ENCODE measurements at places on chromosomes 4 and X.

- DNase-seq = peak; percentile 8
These were observed 27.2 kb downstream of the HTR2C start for GRCh38 chrX:114611018-114611619.

DNA sequence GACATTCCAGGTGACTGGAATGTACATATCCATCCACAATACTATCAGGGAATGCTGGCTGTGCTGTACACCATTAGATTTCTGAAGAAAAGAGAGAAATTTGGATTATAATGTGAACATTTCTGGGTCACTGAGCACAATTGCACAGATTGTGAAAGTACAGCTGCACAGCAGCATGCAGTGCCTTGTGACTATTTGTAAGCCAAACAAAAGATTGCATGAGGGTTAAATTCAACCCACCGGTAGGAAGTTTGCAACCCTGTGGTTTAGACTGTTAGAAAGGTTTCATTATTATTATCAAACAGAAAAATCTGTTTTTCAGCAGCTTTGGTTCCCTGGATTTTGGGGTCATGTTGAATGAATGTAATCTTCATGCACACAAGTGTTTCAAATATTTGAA, 24.5 kb downstream of the DDIT4L start:
- DNase-seq = no peak

DNA sequence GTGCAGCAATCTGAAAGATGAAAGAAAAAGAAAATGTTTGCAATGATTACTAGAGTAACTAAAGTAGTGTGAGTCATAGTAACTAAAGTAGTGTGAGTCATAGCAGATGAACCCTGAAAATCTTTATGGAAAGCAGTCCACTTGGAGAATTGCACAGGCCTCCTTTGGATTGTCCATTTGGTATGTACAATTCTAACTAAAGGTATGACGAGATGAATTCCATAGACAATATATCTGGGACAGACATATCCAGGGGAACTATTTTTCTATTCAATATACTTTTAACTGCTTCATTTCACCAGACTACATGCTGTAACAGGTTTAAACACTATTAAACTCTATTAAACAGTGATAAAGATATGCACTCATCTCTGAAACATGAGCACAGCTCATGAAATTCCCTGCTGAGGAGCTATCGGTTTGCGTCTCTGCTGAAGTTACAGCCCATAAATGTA, 798.7 kb downstream of the PCDH7 start:
- peak; percentile 46 for DNase-seq

- DNase-seq = no peak
These were observed 244.5 kb upstream of the PITX2 start for GRCh38 chr4:110867251-110867960.

- no peak for DNase-seq
These were observed 253.4 kb upstream of the CASK start for GRCh38 chrX:42176789-42177188.

DNA sequence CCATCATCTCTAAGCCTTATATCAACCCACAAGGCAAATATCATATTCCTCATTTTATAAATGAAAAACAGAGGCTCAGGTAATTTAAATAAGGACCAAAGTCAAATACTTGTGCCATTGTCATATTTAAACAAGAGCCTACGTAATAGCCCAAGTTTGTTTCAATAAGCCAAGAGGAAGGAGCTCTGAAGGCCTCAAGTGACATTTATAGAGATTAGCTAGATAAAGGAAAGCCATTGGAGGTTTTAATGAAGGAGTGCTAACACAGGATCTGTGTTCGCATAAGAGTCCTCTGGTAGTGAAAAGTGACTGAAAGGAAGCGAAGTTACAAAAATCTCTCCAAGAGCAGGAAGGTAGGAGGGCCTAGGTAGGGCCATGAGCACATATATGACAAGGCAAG, 384.9 kb upstream of the NOCT start:
- no peak for DNase-seq

- DNase-seq = no peak
These were observed 51.5 kb downstream of the SEL1L3 start for GRCh38 chr4:25811374-25811690.

DNA sequence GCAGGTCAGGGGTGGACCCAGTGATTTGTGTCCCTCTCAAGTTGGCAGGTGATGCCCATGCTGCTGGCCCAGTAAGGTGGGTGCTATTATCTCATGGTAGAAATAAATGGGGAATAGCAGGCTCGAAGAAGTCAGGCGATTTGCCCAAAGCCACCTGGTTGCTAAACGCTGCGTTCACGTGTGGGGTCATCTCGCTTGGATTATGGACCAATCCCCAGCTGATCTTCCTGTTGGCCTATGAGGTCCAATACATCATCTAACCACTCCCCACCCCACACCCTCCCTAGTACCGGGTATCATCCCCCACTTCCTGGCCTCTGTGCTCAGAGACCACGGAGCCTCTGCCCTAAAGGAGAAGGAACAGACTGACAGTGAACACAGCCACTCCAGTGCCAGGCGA, 18.3 kb upstream of the MSX1 start:
- DNase-seq = no peak

DNA sequence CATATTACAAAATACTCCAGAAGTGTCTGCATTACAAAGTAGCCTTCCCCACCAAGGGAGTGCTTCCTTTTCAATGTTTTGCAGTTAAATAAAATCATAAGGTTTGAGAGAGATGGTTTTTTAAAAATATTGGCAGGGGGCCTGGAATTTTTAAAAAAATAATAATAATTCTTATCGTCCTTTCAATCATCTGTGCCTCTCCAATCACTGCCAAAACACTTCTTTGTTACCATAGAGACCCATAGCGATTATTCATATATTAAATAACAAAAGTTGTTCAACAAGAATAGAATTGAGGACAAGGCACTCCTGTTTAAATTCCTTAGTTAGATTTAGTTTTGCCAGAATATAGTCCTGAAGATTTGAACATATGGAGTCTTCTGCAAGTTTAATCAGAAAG, 203.1 kb downstream of the FAT4 start:
- DNase-seq = no peak

DNA sequence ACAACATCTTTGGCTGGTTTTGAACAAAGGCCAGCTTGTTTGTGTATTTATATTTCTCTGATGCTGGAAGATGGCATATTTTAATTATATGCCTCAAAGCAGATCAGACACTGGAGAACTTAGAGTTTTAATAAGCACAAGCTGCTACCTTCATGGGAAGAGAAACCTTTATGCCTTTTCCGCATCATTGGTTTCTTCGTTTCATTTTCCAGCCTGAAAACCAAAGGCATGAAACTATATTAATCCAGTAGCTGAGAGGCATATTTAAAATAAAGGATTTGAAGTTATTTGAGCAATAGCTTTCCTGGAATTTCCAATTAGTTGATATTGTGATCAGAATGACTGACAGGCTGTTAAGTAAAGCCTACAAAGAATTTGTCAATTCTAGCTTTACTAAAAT, 141.0 kb downstream of the ARHGAP24 start:
- DNase-seq = no peak

DNA sequence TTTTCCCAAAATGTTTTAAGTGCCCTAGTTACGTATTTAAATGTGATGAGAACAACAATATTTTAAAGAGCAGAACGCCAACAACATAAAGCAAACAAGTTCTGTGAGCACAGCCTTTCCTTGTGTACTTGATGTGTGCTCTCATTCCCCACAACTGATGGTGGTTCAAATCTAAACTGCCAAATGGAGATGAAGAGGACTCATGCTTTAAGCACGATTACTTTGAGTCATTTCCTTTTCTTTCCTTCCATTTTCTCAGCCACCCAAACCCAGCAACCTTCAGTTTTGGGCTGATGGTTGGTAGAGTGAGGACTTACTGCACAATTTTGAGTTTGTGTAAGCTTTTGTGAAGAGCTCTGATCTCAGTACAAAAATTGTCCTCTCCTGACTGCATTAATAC, 1.7 kb downstream of the NSD2 start:
- peak; percentile 65 for DNase-seq

DNA sequence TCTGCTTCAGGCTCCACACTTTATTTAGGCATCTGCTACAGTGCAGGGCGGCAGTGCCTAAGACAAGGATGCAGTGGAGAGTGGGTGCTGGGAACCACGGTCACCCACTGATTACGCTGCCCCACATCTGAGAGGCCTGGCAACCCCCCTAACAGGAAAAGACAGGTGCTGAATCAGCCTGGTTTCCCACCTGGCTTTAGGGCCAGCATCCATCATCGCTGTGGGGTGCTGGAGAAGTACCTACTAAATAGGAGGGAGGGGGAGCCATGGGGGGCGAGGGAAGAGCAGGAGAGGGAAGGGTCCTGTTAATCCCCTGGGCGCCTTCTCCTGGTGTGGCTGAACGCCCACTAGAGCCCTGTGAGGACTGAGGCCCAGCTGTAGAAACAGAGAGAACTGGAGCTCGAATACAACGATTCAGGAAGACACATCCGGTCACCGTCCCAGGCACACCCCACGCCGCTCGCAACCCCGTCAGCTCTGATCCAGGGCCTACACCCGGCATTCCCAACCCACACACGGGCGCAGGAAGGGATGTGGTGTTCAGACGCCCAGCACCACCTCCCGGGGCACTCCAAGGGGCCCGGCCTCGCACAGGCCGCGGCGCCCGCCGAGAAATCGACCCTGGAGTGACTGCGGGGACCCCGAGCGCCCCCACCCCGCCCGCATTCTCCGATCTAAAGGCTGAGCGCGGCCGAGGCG, 554 bp downstream of the DCTD start:
- peak; percentile 51 for DNase-seq

- DNase-seq = peak; percentile 26
These were observed 20.9 kb upstream of the IQCM start for GRCh38 chr4:149836546-149836945.

- peak; percentile 5 for DNase-seq
These were observed 1099.8 kb upstream of the TENM3 start for GRCh38 chr4:181143250-181143854.

- DNase-seq = no peak
These were observed 76.7 kb downstream of the TAB3 start for GRCh38 chrX:30812326-30812725.

GRCh38 chr4:74932832-74933561, at the start of gene PARM1:
PARM1 (plus strand) TSS chr4:74933116; CDS start chr4:74933328, 212 bp downstream.
- DNase-seq = peak; percentile 26
